ENCODE measurements at places on chromosomes 6 and 20.

GRCh38 chr6:87282743-87283142, 39.6 kb upstream of the SMIM8 start:
- DNase-seq: peak; percentile 10

DNA sequence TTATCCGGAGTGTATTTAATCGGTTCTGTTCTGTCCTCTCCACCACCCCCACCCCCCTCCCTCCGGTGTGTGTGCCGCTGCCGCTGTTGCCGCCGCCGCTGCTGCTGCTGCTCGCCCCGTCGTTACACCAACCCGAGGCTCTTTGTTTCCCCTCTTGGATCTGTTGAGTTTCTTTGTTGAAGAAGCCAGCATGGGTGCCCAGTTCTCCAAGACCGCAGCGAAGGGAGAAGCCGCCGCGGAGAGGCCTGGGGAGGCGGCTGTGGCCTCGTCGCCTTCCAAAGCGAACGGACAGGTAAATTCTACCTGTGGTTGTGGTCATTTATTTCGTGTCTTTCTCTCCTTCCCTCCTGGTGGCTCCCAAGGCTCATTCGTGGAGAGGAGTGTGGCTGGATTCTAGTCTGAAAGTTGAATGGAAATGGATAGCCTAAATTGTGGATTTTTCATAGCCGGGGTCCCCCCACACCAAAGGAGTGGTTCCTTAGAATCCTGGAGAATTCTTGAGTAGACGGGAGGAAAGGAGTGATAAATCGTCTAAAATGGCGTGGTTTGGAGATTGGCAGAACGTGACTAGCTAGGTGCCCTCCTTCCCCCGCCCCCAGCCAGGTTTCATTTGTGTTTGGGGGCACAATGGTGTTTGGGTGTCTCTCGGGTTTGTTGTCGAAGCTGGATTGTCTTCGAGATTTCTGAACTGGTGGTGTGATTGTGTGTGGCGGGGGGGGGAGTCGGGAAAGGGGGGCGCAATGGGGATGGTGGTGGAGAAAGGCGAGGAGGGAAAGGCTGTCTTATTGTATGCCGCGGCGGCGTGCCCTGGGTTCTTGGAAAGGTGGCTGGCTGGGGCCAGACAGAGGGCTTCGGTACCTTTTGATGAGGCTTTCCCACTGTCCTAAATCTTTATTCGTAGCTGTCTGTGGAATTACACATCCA, 673 bp downstream of the MARCKS start:
- no peak for DNase-seq

DNA sequence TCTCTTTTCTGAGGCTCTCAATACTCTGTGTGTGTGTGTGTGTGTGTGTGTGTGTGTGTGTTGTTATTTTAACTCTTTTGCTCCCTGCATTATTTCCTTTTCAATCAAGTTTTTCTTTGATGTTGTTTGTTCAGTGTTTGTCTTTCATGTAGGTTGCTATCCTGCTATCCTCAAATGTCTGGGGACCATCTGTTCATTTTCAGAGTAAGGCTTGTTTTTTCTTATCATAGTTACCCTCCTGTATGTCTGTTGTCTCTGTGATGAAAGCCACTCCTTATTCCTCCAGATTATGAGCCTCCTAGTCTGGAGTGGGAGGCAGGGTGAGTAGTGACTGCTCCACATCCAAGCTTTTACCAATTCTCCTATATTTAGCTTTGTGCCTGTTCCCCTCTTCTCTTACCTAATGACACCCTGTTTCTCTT, 9.2 kb downstream of the ENPP3 start:
- DNase-seq: no peak

- DNase-seq: peak; percentile 48
Observed at GRCh38 chr6:5435449-5435848, 174.1 kb downstream of the FARS2 start.

DNA sequence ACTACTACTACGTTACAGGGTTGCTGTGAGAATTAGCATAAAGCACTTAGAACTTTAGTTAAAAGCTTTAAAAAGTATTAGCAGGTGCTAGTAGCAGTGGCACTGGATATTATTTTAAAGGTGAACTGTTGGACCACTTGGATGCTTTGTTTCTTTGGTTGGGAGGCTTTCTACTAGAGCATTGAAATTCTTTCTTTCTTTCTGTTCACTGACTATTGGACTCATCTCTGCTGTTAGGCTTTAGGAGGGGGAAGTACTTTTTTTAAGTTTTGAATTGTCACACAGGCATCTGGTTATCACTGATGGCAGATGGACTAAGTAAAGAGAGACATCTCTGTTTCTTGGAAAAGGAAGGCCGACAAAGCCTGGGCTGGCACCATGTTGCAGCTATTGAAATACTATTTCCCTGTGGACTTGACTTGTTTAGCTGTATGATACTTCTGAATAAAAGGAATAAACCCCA, 4.8 kb downstream of the TBPL1 start:
- no peak for DNase-seq

DNA sequence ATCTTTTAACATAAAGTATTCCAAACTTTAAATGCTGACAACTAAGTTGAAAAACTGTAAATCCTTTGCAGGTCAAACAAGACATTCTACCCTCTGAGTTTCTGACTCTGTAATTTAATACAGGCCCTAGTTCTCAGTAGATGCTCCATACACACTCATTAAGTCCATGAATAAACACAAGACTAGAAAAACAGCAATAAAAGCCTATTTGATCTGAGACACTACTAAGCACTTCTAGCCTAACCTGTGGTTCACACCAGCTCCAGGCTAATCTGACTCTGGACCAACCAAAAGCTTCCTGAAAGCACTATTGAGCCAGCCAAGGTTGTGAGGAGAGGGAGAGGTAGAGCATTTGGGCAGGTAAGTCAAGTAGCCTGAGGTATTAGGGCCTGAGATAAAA, 103.9 kb downstream of the EPM2A start:
- DNase-seq: no peak

DNA sequence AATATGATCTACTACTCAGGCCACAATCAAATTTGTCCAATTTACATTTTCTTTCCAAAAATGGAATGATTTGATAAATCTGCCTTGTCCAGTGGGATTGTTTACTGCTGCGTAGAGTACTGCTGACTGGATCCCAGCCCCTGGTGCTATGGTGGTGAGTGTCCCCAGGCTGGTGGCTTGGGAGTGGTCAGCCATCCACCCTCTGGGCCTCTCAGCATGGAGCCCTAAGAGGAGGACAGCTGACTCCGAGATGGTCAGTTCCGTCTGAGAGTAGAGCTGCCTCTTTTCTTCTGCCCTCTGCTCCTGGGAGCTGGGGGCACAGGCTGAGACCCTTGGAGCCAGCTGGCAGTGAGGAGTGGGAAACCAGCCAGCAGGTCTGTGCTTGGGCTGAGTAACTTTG, 22.7 kb downstream of the PRDM13 start:
- no peak for DNase-seq

DNA sequence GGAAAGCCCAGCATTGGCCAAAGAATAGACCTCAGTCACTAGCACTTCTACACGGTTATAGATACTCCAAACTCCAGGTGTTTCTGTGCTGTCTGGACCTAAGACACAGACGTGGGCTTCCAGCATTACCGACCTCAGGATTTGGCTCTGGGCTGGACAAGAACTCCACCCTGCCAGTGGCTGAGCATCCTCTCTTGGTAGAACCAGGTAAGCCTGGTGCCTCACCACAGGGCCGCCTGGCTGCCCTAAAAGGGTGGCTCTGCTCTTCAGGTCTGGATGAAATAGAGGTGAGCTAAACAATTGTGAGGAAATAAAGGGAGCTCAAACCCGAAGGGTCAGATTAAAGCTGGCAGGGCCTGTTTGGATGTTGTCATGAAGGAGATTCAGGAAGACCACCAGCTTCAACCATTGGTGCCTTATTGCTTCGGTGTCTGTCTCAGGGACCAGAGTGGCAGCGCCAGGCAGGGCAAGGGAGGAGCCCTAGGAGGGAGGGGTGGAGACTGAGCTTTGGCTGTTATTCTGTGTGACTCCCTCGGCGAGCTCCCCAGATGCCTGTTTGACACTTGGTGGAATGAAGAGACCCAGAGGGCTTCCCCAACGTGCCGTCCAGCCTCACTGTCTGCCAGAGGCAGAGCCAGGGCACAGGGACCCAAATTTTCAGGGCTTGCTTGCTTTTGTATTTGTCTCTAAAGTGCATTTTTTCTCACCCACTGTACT, 8.6 kb downstream of the SYNDIG1 start:
- DNase-seq: no peak

GRCh38 chr20:17327185-17328148, 100.6 kb downstream of the PCSK2 start:
- no peak for DNase-seq

DNA sequence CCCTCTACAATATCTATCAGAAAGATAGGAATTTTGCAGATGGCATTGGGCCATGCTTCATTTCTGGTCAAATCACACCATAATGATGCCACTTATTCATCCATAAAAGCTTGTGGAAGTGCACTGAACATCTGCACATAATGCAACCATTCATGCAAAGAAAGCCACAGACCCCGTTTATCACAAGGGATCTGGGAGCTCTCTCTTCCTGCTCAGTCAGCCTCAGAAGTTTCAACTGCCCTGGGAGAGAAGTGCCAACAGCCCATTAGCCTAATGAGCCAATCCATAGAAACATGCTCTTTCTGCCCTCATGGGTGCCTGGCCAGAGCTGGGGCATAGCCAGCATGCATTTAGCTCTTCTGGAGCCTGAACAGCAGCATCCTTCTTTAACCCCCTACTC, 85.8 kb downstream of the SLC35F1 start:
- DNase-seq: no peak

GRCh38 chr20:52676283-52676995, 295.7 kb upstream of the TSHZ2 start:
- DNase-seq: no peak

DNA sequence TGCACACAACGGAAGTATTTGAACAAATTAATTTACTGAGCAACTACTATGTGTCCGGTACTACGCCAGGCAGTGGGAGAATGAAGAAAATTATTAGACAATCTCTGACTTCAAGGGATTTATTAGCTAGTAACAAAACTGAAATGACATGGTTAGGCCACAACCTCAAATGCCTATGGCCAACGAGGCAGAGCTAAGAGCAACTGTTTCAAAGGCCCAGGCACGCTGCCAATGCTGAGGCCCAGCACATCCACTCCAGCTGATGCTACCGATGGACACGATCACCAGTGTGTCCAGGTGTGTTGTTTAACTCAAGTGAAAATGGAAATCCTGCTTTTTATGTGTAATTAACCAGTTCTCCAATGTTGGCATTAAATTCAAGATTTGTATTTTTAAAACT, 420.9 kb downstream of the PRKN start:
- DNase-seq: no peak

DNA sequence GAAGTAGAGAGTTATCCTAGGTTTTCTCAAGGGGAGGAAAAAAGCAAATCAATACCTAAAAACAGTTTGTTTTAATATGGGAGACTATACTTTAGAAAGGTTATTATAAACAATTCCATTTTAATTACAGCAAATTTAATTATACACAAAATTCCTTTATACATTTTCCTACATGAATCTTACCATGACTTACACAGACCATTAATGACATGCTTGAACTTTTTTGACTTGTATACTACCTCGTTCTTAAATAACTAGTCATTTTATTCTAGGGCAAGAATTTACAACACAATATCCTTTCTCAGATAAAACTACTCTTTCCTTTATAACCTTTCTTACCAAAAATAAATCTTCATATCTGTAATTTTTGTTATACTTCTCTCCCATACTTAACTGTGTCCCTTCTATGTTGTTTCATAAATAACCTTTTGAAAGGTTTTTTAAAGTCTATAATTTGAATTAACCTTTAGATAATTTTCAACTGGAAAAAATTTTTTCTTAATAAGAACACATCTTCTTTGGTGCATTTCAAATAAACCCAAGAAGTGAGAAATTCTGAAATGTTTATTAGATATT, 729.4 kb downstream of the TENT5A start:
- no peak for DNase-seq

DNA sequence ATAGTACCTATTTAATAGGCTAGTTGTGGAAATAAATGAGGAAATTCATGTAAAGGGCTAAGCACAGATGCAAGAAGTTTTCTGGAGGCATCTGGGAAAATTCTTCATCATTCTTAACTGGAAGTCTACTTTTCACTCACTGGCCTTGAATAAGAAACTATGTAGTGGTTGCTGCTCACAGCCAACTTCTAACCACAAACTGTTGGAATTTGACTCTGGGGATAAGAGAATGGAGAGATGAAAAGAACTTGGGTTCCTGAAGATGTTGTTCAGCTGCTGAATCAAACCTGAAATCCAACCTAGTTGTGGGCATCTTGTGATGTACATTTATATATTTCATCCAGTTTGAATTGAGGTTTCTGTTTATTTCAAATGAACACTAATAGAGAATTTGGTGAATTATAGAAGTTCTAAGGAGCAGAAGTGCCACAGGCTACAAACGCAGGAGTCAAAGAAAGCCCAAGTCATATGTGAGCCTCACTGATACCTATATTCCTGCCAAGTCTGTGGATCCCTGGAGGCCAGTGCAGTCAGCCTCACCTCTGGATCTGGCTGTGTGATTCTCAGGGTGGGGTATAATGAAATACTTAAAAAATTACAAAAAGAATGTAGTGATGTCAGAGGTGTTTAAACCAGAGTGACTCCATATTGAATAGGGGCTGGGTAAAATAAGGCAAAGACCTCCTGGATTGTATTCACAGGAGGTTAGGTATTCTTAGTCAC, 18.7 kb upstream of the MEI4 start:
- no peak for DNase-seq

DNA sequence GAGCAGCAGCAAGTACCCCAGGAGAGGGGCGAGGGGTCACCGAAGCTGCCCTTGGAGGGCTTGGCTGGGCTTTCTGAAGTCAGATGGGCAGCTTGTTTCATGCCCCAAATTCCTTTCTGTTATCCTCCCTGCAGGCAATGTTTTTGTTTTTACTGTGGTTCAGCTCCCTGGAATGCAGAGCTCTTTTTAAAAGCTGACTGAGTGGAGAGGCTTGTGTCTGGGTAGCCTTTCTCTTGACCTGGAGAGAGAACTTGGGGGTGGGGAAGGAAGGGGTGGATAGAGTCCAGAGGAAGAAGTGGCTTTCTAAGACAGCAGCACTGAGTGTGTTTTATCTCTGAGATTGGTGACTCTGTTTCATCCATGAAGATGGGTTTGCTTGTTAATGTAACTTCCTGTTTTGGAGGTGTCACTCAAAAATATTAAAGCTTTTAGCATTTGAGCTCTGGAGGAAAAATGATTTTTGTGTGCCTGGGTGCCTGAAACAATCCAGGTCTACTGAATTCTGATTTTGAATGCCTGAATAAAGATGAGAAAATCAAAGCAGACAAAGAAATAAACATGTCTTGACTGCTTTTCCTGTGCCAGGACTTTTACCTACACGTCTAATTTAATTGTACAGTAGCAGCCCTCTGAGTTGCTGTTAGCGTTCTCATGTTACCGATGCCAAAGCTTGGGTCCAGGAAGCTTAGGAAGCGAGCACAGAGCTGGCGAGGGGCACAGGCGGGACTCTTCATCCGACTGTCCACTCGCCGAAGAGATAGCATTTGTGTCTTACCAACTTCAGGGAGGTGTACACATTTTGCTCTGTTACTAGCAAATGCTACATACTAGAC, 78.2 kb upstream of the EEF1E1 start:
- DNase-seq: peak; percentile 55

GRCh38 chr6:25179051-25179778, 100.0 kb upstream of the CARMIL1 start:
- no peak for DNase-seq

- no peak for DNase-seq
Observed at GRCh38 chr20:53045941-53046340, 73.8 kb downstream of the TSHZ2 start.

- DNase-seq: no peak
Observed at GRCh38 chr6:87736809-87737540, 34.9 kb upstream of the AKIRIN2 start.

Measured in skeletal muscle cell (primary cell).